GM06990 (cell line): ENCODE measurements at places on chromosomes 13 and 19.

GRCh38 chr13:23859904-23860303 is 29.3 kb downstream of the MIPEP start:
- no peak for DNase-seq

DNA sequence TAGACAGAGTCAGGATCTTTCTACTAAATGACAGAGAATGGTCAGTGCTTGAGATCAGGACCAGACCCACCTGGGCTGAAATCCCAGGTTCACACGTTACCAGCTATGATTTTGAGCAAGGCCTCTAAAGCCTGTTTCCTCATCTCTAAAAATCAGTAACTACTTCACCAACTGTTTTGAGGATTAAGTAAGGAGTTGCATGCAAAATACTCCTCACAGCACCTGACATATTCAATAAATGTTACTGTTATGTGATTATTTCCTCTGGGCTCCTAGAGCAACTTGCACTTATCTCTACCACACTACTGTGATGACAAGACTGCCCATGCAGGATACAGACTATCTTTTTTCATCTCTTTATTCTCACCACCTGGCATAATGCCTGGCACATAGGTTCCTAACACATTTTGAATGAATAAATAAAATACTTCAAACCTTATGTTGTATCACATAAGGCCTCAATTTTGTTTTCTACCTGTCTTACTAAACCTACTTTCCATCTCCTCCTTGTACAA is 1.8 kb downstream of the KATNAL1 start:
- no peak for DNase-seq

DNA sequence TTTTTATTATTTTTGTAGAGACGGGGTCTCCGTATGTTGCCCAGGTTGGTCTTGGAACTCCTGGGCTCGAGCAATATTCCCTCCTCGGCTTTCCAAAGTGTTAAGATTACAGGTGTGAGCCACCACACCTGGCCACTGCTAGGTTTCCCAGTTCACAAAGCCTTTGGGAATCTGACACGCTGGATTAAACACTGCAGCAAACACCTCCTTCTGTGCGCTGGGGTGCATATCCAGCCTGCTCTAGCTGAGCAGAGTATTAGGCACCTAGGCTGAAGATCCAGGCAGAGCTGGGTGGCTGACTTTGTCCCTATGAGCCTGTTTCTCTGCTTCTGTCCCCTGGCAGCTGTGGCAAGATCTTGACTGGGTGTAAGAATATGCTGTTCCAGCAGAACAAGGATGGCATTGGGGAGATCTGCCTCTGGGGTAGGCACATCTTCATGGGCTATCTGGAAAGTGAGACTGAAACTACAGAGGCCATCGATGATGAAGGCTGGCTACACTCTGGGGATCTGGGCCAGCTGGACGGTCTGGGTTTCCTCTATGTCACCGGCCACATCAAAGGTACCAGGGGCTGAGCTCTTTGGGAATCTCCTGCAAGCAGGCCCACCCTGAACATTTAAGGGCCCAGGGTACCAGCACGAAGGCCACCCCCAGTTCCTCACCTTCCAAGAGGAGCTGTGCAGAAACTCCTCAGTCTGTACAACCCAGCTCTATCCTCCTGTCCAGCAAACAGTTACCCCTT is 49.8 kb downstream of the ACSBG2 start:
- DNase-seq, result no peak

GRCh38 chr19:53865523-53865917 is 2.2 kb upstream of the MYADM start:
- DNase-seq, result no peak

- no peak for DNase-seq
Observed at GRCh38 chr19:42176649-42176989, 40.9 kb downstream of the DEDD2 start.
